ENCODE measurements at places on chromosomes 12 and 14.

- no peak for ATAC-seq
Measured at GRCh38 chr14:87034680-87035079, 958.3 kb downstream of the GALC start.

DNA sequence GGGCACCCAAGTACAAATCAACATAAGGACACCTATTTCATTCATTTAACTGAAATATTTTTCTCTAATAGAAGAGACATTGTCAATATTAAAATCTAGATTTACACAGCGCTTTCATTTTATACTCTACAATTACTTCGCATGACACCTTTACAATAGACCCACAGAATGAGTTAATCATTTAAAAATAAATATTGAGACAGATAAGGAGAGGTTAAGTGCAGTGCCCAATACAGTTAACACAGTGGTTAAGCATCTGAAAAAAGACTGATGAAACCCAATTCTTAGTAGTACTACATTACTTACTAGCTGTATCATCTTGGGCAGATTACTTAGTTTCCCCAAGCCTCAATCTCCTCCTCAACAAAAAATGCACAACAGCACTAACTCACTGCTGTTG lies 116.2 kb downstream of the DENND5B start:
- no peak for ATAC-seq

- no peak for ATAC-seq
Measured at GRCh38 chr12:132391326-132392041, 62.1 kb upstream of the GALNT9 start.

- peak; percentile 51 for ATAC-seq
Measured at GRCh38 chr14:106459971-106460730, 933.8 kb downstream of the TMEM121 start.

DNA sequence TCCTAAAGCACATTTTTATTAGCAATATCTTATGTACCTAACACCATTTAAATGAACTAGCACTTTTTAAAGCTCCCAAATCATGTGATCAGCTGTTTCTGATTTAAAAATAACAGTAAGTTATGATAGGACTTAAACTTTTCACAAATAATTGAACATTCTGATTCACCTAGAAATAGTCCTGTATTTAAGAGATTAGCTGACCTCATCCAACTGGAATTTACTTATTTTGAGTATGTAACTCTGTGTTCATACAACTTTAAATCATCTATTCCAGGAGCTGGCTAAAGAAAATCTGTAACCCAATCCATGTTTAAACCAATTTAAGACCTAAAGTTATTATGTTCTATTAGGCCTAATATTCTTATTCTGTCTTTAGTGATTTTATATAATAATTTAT lies 184.3 kb downstream of the CCDC91 start:
- ATAC-seq: no peak

GRCh38 chr12:41441180-41441579 lies 253.1 kb downstream of the PDZRN4 start:
- ATAC-seq: no peak
